ENCODE measurements at places on chromosomes 5 and 9.

DNA sequence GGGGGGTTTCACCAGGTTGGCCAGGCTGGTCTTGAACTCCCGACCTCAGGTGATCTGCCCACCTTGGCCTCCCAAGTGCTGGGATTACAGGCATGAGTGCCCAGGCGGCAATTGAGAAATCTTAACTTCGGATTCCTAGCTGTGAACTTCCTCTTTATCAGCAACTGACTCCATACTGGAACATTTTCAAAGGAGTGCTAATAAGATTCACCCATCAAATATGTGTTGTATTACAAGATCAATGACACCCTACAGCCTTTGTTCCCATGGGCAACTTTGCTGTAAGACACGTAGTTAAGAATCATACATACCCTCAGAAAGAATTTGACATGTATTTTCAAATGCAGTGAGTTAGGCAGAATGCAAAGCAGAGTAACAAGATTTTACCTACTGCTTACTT, 23.1 kb upstream of the ACOT12 start:
- no peak for DNase-seq

DNA sequence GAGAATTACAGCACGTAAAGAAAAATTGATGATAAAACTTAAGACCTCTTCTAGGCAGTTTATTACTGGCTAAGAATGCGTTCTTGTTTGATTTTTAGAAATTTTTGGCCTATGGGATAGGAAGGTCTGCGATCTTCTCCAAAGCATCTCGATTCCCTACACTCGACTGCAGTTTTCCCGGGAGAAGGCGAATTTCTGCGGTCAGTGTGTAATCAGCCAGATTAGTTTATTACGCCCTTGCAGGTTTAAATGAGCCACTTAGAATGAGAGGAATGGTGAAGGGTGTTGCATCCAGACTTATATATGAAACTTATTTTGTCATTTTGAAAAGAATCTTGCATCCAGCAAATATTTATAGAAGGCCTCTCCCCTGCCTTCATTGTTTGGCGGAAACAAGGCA, 1.2 kb downstream of the MTAP start:
- no peak for DNase-seq

GRCh38 chr9:71285191-71285656, 163.8 kb upstream of the TRPM3 start:
- DNase-seq: no peak

- no peak for DNase-seq
These were observed 4.6 kb downstream of the NRG2 start for GRCh38 chr5:140038373-140038957.

DNA sequence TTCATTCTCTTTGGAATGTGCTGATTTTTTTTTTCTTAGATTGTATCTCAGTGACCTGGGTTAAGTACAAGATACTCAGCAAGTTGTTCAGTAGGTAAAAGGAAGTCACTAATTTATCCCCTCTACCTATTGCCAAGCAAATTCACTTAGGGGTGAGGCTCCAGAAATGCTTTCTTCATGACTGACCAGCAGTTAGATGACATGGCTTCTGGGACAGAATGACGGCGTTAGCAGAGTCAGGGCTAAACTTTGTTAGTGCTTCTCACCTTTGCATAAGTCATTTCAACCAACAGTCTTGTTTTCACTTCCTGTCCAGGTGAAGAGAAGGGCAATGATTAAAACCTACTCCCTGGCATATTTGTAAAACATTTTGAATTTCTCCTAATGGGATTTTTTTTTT, 20.2 kb upstream of the MTAP start:
- no peak for DNase-seq

DNA sequence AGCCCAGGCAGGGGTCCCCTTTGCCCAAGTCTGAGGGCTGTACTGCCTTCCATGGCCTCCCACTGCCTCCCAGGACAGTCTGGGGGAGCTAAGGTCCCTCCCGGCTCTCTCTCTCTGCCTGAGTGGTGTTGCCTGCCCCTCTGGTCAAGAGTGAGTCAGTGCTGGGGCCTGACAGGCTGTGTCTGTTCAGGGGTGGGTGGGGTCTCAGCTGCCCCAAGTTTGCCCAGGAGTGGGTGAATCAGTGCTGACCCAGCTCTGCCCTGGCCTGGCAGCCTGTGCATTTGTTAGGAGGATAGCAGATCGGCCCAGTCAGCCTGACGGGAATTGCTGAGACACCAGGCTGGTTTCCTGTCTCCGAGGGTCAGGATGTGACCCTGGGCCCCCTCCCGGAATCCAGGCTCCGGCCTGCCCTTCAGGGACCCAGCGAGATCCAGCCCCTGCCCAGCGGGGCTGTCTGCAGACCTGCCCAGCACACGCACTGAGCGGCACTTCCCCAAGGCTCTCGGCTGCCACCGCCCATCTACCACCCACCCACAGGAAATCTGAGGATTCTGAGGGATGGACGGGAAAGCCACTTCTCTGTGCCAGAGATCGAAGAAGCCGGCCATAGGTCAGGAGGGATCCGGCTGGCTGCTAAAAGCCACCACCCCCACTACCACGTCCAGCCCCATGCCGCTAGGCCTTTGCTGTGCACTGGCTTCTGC, 15.9 kb downstream of the ENG start:
- DNase-seq: no peak

DNA sequence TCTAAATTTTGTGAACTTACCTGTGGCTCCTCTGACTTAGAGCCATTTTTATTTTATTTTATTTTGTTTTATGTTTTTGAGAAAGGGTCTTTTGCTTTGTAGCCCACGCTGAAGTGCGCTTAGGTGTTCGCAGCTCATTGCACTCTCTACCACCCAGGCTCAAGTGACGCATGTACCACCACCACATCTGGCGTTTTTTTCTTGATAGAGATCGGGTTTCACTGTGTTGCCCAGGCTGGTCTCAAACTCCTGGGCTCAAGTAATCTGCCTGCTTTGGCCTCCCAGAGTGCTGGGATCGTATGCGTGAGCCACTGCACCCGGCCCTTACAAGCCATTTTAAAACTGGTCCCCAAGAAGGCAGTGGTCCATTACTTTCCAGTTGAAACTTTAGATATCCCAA, 18.5 kb downstream of the MATR3 start:
- DNase-seq: no peak

DNA sequence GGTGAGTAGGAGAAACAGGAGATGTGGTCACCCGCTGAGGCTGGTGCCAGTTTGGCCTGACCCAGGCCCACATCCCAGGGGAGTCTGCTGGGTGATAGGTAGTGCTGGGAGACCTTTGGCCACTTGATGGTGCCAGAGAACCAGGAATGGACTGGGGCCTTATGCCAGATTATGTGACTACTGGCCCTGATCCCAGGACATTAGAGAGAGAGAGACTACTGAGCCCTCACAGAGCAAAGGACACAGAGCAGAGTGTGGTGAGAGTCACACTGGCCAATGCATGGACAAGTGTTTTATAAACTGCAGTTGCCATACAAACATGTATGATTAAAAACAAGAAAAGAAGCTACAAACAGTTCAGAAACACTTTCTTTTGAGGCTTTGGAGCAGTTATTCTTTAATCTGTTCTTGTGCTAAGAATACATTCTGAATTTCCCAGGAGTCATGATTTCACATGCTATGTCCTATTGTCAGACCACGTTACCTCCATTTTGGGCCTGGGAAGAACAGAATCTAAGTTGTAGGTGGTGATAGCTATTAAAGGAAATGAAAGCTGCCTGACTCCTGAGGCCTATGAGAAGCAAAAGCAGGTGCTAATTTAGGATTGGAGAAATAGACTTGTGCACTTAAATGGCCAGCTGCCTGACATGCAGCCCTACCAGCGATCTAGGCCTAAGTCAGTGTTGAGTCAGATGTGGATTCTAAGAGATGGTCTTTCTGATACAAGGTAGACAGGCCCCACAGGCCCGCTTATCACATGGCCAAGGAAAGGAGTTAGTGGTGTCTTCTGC, 32.6 kb upstream of the TMOD1 start:
- DNase-seq: peak; percentile 0

- DNase-seq: no peak
These were observed 3.3 kb downstream of the FGFR4 start for GRCh38 chr5:177089825-177090641.

DNA sequence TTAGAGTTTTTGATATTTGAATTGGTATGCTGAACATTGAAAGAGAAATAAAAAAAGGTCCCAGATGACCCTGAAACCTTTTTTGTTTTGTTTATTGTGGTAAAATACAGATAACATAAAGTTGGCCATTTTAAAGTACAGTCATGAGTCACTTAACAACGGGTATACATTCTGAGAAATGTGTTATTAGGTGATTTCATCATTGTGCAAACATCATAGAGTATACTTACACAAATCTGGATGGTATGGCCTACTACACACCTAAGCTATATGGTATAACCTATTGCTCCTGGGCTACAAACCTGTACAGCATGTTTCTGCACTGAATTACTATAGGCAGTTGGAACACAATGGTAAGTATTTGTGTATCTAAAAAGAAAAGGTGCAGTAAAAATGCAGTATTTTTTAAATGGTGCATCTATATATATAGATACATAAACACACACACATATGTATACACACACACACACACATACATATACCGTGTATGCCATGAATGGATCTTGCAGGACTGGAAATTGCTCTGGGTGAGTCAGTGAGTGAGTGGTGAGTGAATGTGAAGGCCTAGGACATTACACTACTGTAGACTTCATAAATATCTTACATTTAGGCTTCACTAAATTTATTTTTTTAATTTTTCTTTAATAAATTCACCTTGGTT, 31.0 kb downstream of the TTC1 start:
- no peak for DNase-seq

- DNase-seq: no peak
These were observed 22.7 kb downstream of the SWI5 start for GRCh38 chr9:128298535-128299482.

- no peak for DNase-seq
These were observed 648.3 kb downstream of the KIF4B start for GRCh38 chr5:155661859-155662258.

GRCh38 chr9:93599571-93600403, 23.4 kb downstream of the PHF2 start:
- DNase-seq: no peak

GRCh38 chr5:112604732-112605630, 132.7 kb upstream of the APC start:
- DNase-seq: no peak

GRCh38 chr5:33370466-33370859, 70.3 kb upstream of the TARS1 start:
- no peak for DNase-seq

DNA sequence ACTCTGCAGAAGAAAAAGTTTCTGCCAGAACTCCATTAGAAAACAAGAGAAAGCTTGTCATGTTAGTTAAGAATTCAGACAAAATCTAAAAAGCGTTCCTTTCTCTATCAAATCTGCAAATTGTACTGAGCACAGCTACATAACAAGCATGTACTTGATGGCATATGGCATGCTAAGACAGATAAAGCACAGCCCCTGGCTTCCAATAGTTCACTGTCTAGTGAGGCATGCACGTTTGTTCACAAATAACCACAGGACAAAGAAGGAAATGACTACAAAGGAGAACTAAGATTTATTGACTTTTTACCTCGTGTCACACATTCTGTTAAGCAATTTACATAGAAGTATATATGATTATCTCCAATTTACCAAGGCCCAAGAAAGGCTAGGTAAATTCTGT, 518.2 kb upstream of the TLE4 start:
- DNase-seq: no peak

- no peak for DNase-seq
These were observed 303.9 kb downstream of the DMRT2 start for GRCh38 chr9:1354086-1354485.

DNA sequence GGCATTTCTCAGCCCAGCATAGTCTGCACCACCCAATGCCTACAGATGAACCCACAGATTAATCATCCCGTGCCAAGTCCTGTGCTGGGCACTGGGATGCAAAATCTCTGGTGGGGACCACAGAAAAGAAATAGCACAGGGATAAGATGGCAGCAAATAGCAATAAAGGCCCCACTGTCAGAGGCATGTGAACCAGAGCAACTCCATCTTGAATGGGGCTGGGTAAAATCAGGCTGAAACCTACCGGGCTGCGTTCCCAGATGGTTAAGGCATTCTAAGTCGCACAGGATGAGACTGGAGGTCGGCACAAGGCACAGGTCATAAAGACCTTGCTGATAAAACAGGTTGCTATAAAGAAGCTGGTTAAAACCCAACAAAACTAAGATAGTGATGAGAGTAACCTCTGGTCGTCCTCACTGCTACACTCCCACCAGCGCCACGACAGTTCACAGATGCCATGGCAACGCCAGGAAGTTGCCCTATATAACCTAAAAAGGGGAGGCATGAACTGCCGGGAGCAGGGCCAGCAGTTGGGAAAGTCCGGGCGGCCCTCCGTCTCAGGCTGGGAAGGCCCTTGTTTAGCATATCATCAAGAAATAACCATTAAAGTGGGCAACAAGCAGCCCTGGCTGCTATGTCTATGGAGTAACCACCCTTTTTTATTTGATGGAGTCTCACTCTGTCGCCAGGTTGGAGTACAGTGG, 65.2 kb downstream of the C9orf50 start:
- DNase-seq: no peak

DNA sequence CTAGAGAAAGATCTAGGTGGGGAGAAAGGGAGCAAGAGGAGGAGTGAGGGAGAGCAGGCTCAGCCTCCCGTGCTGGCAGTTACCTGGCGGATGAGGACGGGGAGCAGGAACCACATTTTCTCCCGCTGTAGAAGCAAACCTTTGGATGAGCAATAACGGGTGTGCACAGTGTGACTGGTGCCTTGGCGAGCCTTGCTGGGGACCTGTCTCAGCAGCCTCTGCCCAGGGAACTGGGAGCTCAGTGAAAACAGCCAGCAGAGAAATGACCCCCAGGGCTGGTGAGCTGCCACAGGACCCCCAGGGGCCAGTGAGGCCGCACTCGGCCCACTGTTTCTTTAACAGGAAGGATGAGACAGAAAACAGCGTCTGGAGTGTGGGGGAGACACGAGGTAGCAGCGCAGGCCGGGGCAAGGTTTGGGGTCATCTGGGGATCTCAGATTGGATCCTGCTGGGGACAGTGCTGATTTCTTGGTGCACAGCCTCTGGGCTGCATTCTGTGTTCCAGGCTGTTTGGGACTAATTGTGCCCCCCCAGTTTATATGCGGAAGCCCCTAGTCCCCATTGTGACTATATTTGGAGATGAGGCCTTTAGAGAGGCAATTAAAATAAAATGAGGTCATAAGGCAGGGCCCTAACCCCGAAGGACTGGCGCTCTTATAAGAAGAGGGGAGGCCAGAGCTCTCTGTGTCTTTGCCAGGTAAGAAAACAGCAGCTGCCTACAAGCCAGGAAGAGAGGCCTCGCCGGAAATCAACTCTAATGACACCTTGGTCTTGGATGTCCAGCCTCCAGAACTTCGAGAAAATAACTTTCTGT, 118.8 kb upstream of the PHYKPL start:
- no peak for DNase-seq

DNA sequence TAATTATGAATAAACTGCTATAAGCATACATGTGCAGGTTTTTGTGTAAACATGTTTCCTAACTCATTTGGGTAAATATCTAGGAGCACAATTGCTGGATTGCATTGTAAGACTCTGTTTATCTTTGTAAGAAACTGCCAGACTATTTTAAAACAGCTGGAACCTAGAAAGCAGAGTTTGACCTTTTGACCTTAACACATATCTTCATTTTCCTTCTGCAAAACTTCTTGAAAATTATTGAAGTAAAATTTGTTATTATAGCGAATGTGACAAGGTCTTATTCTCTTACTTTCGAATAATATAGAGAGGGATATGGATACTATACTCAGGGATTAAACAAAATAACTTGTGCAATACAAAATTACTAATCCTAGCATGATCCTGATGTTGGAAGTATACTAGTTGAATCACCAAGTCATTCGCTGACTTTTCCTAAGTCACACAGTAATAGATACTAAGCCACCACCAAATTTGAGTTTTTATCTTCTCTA, 3.2 kb upstream of the ANXA1 start:
- no peak for DNase-seq

GRCh38 chr5:32506799-32507198, 62.3 kb upstream of the ZFR start:
- no peak for DNase-seq
